Posterior cingulate gyrus (tissue), 11 donors: ENCODE measurements at places on chromosomes 7 and 10.

DNA sequence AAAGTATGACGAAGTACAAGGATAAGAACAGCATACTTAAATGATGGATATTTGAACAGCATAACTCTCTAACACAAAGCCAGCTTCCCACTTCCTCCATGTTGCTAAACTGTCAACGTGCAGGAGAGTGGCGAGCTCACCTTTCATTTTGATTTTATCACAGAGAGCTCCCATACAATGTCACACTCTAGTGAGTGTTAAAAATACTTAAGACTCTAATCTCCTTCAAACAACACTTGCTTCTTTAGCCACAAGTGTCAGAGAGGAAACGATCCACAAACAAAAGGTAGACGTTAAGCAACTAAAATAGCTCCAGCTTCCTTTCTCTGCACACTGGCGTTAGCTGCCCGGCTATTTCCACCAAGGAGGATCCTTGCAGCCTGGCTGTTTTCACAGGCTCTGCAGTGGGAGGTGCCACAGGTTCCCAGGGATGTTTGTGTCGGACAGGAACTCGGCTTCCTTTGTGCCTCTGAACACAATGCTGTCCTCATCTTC, 194.6 kb downstream of the COBL start:
- DNase-seq, result no peak

GRCh38 chr10:49113741-49114141, 1.6 kb downstream of the VSTM4 start:
- DNase-seq, result no peak

- no peak for DNase-seq
Observed at GRCh38 chr7:1505731-1506550, 1.8 kb upstream of the INTS1 start.

GRCh38 chr7:25922296-25922695, 229.7 kb upstream of the NFE2L3 start:
- no peak for DNase-seq

- DNase-seq, result no peak
Observed at GRCh38 chr10:118950190-118950680, 79.3 kb upstream of the NANOS1 start.

- no peak for DNase-seq
Observed at GRCh38 chr7:24777806-24778205, 20.5 kb upstream of the GSDME start.

DNA sequence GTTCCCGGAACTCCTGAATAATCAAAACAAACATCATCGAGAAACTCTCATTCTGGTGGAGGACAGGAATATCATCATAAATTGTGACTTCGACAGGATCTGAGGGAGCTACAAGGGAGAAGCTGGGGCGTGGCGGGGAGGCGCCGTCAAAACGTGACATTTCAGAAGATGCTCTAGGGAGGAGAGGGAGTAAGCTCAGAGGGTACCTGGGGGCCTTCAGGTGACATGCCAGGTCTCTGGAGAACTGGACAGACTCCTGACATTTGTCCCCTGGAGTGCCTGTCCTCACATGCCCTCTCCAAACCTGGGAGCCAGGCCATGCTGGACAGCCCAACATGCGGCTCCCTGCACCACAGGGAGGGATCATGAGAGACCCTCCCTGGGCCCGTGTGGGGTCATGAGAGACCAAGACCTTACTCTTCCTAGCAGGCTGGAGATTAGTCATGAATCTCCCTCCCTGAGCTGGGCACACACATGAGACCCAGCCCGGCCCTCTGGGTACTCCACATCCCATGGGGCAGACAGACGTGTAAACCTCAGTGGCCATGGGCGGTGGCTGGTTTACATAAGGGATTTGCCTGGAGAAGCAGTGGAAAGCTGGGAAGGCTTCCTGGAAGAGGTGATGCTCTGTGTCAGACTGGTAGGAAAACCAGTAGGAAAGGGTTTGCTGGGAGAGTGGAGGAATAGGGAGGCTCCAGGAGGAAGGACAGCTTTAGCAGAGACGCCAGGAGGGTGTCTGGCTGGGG, 81.0 kb downstream of the MYL10 start:
- DNase-seq, result no peak

GRCh38 chr10:117616179-117616578, 73.6 kb downstream of the EMX2 start:
- no peak for DNase-seq

- DNase-seq, result no peak
Observed at GRCh38 chr7:151240536-151240935, 8.0 kb downstream of the SMARCD3 start.

GRCh38 chr10:103429647-103430046, 22.5 kb downstream of the CALHM2 start:
- DNase-seq, result no peak

DNA sequence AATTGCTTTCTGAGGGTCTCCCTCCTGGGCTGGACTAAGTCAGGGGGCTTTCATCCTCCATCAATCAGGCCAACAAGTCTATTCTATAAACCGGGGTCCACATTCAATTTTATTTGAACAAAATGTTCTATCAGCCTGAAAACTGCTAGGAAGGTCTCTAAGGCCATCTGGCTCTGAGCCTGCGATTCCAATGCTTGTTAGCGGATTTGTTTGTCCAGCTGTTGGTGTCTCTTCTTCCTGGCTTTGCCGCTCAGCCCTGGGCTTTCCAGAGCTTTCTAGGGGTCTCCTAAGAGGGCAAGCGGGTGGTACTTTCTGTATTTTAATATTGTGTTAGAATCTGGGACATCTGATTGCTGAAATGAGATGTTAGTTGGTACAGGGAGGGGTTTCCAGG, 136.7 kb downstream of the VIPR2 start:
- DNase-seq, result no peak

GRCh38 chr10:14698111-14698828, 76.4 kb downstream of the FAM107B start:
- DNase-seq, result no peak

DNA sequence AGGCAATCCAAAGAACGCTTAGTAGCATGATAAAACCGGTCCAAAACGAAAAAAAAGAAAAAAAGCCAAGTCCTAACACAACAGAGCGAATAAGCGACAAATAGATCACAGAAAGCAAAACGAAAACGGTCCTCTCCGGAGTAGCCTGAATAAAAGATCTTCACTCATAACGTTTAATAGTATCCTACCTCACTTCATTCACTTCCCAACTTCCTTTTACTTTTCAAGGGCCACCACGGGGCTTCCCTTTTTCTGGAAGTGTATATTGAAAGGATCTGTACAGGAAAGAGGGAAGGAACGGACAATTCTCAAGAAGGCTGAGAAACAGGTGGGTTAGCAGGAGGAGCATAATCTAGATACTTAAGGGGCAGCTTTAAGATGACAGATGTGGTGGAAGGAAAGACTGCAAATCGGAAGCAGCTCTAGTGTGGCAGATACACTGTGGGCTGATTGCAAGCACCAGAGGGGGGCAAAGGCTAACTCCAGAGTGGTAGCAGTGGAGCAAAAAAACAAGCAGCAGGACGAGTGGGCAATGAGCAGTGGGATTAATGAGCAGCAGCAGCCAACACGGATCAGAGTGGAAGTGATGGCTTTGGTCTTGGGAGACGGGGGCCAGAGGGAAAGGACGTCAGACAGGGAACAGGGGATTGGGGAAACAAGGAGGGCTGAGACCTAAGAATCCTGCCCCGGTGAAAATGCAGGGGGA, 866 bp downstream of the CNOT4 start:
- no peak for DNase-seq

DNA sequence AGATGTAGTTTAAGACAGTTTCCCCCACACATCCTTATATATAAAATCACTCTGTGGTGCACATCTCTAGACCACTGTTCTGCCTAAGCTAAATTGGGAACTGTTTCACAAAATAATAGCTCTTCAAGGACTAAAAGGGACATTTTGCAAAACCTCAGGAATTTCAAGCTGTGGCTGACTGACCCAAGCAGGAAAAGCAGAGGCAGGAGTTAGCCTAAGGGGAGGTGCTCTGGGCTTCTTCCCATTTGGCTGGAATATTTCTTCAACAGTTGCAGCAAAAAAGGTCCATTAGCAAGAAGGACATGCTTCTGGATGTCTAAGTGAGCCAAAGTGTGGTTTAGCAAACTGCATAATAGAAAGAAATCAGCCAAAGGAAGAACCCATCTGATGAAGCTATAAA, 551.2 kb upstream of the ANKRD30A start:
- no peak for DNase-seq

- peak; percentile 60 for DNase-seq
Observed at GRCh38 chr7:101531726-101532357, 97.3 kb downstream of the MYL10 start.

- DNase-seq, result no peak
Observed at GRCh38 chr7:1210321-1210978, 22.2 kb upstream of the UNCX start.

GRCh38 chr7:25923741-25924460, 228.1 kb upstream of the NFE2L3 start:
- no peak for DNase-seq

- DNase-seq, result no peak
Observed at GRCh38 chr7:42082144-42082543, 154.9 kb downstream of the GLI3 start.

DNA sequence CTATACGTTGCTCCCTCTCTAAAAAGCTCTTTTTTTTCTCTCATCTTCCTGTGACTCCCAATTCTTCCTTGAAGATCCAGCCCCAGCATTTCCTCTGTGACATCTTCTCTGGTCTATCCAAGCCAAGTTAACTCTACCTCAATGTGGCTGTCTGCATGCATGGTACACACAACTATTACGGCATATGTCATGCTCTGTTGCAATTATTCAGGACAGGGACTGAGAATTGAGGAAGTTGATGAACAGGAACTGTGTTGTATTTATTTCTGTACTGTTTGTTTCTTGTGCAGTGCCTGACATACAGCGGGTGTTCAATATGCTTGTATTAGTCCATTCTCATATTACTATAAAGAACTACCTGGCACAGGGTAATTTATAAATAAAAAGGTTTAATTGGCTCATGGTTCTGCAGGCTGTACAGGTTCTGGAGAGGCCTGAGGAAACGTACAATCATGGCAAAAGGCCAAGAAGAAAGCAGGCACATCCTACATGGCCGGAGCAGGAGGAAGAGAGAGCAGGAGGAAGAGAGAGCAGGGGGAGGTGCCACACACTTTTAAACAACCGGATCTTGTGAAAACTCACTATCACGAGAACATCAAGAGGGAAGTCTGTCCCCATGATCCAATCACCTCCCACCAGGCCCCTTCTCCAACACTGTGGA, 6.3 kb downstream of the TRPV5 start:
- DNase-seq, result no peak

DNA sequence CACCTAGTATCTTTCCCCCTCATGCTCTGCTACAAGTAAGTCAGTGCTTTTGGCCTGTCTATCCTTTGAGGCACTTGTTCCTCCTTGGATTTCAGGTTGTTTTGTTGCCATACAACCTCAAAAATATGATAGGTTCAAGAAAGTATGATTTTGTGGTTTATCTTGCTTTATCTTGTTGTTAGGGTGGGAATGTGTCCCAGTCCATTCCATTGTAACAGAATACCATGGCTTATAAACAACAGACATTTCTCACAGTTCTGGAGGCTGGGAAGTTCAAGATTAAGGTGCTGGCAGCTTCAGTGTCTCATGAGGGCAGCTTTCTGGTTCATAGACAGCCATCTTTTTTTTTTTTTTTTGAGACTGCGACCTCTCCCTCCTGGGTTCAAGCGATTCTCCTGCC, 72.1 kb downstream of the TMEM270 start:
- DNase-seq, result no peak

DNA sequence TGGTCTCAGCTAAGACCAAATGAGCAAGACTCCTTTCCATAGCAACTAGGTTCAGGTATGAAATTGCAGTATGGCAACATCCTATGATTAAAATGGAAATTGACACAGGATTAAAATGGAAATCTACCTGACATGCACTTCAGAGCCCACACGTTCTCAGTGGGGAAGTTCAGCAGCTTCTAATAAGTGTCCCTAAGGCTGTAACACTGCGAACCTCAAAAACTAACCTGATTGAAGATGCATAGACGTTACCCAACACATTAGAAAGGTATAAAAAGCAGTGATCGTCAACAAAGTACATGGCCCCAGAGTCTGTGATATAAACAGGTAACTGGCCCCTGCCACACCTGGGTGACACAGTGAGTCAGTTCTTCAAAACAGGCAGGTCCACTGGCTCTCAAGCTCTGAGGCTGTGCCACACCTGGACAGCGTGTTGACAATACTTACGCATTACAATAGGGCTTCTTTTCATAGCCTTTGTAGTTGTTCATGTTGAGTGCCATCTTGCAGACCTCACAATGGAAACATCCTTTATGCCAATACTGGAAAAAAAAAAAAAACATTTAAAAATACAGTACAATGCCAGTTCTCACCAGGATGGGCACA, 274.9 kb upstream of the NEBL start:
- DNase-seq, result no peak

GRCh38 chr7:51349820-51350545, 33.4 kb upstream of the COBL start:
- DNase-seq, result no peak

- no peak for DNase-seq
Observed at GRCh38 chr10:2575460-2575859, 491.9 kb upstream of the PFKP start.

DNA sequence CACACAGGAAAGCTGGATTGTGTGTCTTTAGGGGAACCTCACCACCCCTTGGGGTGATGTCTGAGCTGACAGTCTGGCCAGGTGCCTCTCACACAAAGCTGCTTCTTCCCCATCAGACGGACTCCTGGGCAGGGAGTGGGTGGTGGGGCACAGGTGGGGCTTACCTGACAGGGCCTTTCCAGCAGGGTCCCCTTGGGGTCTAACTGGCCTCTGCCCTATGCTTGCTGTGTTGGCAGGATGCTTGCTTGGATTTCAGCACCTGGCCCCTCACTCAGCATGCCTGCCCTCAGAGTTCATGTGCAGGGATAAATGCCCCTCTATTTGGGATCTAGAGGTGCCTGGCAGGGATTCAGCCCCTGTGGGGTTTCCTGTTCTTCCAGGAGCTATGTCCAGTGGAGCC, 496.9 kb upstream of the ZMIZ1 start:
- no peak for DNase-seq

DNA sequence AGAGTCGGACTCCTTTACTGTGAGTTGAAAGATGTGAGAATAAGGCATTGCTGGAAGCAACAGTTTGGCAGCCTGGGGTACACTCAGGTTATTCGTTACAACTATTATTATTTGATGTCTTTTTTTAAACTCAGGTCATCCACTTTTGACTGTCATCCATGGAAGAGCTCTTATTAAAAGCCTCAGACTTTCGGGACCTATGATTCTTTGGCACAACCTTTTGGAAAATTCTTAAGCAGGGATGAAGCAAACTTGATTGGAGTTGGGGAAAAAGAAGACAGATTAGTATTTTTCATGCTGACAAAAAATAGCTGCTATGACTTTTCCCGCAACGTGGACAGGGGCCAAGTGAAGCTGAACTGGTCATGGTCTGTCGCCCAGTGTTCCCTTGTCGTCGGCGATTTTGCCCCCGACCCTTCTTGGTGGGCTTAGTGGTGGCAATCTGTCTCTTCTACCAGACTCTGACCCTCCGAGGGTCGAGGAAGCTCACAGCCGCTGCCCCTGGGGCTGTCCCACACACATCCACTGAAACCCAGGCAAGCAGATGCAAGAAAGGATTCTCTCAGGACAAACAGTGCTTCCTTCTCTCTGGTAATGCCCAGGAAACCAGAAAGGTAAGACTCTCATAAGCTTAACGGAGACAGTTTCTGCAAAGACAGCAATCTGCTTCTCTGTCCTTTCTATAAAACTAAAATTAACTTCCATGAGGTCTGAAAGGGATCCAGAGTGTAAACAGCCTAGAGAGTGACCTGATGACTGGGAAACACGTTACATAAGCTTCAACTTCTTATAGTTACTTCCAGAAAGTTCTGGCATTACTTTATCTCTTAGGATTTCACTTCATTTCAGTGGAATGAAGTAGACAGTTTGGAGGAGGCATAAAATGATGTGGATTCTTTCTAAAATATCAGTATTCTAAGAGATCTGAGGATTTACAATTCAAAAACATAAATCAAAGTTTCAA, 1.0 kb downstream of the CPED1 start:
- no peak for DNase-seq

- no peak for DNase-seq
Observed at GRCh38 chr7:29053105-29053872, 93.0 kb downstream of the CPVL start.
